ENCODE measurements at places on chromosomes 12 and 14. TPM values are rescaled to one million over a fixed set of nuclear protein-coding genes. Genes with fewer than 3 reads are reported as not detected.

- no peak for DNase-seq
- H3K27me3 ChIP-seq, result no peaks in the 10 kb centered on the region
- H3K4me1 ChIP-seq, result peaks cover 15% of the 10 kb centered on the region
These were observed 329.8 kb downstream of the CACNA1C start for GRCh38 chr12:2382370-2383155.

DNA sequence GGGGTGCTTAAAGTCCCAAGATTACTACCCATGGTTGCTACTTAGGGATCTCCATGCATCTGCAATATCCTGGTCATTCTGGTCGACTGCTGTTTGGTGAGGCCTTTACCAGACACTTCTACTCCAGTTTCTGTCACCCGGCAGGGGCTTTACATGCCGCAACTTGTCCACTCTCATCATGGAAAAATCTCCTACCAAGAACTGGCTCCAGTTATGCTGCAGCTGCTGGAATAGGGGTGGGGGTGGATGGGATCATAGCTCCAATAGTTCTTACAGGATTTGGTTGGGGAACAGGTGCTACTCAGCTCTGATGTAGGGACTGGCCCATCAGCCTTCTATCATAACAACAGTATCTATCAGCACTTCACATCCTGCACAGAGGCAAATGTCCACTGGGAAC is 51.6 kb downstream of the SPTB start:
- no peaks in the 10 kb centered on the region for H3K27me3 ChIP-seq
- H3K4me3 ChIP-seq, result no peak overlapping the region

GRCh38 chr12:51868821-51869495 is 18.9 kb upstream of the ANKRD33 start:
- no peaks in the 10 kb centered on the region for H3K36me3 ChIP-seq
- no peak overlapping the region for H3K27ac ChIP-seq
- peak; percentile 62 for DNase-seq
- peaks cover 30% of the 10 kb centered on the region for H3K4me1 ChIP-seq
- peak overlapping the region; percentile 42 for H3K4me3 ChIP-seq
- H3K27me3 ChIP-seq, result peaks cover 49% of the 10 kb centered on the region

DNA sequence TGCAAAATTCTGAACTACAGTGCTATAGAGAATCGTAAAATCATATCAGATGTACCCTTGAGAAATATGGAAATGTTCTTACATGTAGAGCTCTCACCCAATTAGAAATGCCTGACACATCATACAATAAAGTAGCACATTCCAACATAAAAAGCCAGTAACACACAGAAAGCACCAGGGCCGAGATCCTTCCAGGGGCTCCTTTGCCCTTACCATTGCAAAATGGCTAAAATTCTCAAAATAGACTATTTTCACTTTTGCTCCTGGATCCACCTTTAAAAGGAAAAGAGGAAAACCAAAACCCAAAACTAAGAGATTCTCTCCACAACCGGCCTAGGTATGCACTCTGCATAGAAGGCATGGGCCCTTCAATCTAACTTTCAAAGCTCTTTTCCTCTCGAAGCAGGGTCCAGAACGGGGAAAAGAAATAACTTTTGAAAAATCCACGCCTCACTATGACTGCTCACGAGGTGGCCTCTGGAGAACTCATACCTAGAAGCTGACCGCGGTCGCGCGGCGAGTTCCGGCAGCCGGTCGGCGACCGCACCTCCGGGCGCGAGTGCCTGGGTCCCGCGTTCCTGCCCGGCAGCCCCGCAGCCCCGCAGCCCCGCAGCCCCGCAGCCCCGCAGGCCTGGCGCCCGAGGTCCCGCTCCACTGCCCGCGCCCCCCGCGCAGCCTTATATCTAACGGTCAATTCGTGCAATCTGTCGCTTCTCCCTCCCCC is 2.7 kb downstream of the OTX2 start:
- H3K27ac ChIP-seq, result no peak overlapping the region
- H3K4me3 ChIP-seq, result no peak overlapping the region
- no peaks in the 10 kb centered on the region for H3K4me1 ChIP-seq
- H3K27me3 ChIP-seq, result peaks cover 100% of the 10 kb centered on the region
- H3K36me3 ChIP-seq, result no peaks in the 10 kb centered on the region

The INSM2 gene
- total RNA-seq, result not detected

The B4GALNT1 gene
- total RNA-seq, result 0.93 TPM

DNA sequence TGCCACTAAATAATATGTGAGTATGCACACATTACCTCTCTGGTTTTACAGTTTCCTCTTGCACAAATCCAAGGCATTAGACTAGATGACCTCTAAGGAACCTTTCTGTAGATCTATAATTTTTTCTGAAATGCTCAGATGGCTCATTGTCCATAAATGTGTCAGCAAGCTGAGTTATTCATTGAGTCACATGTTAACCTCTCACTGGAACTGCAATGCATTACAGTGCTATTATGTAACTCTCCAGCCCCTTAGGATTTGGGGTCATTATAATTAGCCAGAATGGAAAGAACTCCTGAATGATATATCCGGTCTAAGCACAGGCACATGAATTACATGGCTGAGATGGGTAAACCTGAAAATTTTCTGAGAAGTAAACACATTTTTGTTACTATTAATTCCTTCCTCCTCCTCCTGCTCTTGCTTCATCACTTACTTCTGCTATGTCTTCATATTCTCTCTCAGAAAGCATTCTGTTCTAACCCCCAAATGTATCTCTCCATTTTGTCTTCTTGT is 20.3 kb upstream of the DRAM1 start:
- no peaks in the 10 kb centered on the region for H3K27me3 ChIP-seq
- DNase-seq, result no peak
- H3K4me3 ChIP-seq, result no peak overlapping the region
- peak overlapping the region; percentile 32 for H3K27ac ChIP-seq
- H3K4me1 ChIP-seq, result peaks cover 30% of the 10 kb centered on the region
- no peaks in the 10 kb centered on the region for H3K36me3 ChIP-seq

DNA sequence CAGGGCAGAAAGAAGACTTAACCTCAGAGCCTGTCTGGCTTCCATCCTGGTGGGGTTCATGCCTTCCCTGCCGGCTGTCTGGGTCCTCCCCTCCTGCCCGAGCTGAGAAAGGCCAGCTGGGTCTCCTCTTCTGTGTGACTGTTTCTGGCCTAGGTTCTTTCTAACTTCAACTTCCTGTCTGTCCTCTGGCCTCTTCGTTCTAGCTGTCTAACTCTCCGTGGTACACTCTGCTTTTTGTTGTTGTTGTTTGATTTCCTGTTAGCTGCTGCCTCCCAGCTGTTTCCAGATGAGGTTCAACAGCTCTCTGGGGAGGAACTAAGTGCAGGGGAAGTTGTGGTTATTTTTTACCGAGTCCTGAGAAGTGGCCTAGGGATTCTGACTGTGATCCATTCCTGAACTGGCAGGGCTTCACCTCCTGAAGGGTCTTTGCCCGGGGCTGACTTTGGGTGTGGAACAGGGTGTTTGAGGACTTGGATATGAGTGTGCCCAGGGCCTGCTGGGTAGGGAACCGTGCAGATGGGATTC is 3.2 kb downstream of the MLXIP start:
- no peaks in the 10 kb centered on the region for H3K27me3 ChIP-seq
- peak overlapping the region; percentile 81 for H3K4me3 ChIP-seq
- H3K27ac ChIP-seq, result peak overlapping the region; percentile 87
- peaks cover 19% of the 10 kb centered on the region for H3K36me3 ChIP-seq
- H3K4me1 ChIP-seq, result peaks cover 43% of the 10 kb centered on the region
- peak; percentile 67 for DNase-seq

- peaks cover 21% of the 10 kb centered on the region for H3K27me3 ChIP-seq
- no peak overlapping the region for H3K4me3 ChIP-seq
- no peaks in the 10 kb centered on the region for H3K4me1 ChIP-seq
- H3K27ac ChIP-seq, result no peak overlapping the region
- H3K36me3 ChIP-seq, result no peaks in the 10 kb centered on the region
These were observed 364.8 kb downstream of the SNAPC1 start for GRCh38 chr14:62126879-62127478.

DNA sequence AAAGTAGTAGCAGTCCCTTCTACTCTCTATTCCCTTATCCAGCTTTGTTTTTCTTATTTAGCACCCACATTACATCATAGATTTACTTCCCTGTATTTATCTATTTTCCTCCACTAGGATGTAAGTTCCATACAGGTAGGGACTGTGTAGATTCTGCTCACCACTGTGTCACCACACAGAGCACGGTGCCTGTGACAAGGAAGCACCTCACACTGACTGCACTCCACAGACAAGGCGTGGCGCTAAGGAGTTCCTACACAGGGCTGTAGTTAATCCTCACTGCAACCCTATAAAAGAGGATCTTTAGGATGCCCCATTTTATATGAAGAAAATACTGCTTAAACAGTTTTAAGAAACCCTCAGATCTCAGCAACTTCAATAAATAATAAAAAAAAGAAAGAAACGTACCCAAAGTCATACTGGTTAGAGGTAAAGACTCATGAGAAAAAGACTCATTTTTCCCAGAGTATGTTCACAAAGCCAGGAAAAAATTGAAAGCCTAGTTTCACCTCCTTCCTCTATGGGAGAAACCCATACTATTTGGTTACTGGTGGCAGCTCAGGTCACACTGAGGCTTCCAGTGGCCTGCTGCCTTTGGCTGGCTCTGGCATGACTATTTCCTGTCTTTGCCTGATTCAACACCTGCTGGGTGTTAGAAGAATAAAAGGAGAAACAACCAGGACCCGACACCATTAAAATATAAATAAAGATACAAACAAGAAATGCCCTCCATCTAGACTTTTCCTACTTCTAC is 36.9 kb downstream of the RAD9B start:
- H3K36me3 ChIP-seq, result peaks cover 49% of the 10 kb centered on the region
- H3K4me1 ChIP-seq, result peaks cover 20% of the 10 kb centered on the region
- H3K27ac ChIP-seq, result no peak overlapping the region
- no peak for DNase-seq
- H3K27me3 ChIP-seq, result no peaks in the 10 kb centered on the region

DNA sequence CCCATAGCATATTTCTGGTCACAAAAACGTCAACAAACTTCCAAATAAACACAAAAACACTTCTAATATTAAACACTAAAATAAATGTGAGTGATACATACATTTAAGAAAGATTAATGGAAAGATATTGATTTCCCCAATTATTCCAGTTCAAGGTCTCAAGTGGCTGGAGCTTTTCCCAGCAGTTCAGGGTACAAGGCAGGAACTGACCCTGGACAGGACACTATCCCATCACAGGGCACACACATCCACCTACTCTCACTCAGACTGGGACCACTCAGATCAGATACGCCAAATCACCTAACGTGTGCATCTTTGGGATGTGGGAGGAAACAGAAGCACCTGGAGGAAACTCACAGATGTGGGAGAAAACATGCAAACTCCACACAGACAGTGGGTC is 50.4 kb downstream of the GCH1 start:
- H3K27me3 ChIP-seq, result no peaks in the 10 kb centered on the region
- no peaks in the 10 kb centered on the region for H3K36me3 ChIP-seq
- no peak overlapping the region for H3K4me3 ChIP-seq

The KRT82 gene
- not detected for total RNA-seq

GRCh38 chr14:76936483-76936882 is 92.0 kb downstream of the IRF2BPL start:
- no peak for DNase-seq
- H3K27ac ChIP-seq, result no peak overlapping the region
- H3K36me3 ChIP-seq, result no peaks in the 10 kb centered on the region
- H3K4me1 ChIP-seq, result peaks cover 5% of the 10 kb centered on the region
- H3K4me3 ChIP-seq, result no peak overlapping the region
- no peaks in the 10 kb centered on the region for H3K27me3 ChIP-seq

The SNX6 gene
- 64.9 TPM for total RNA-seq

- no peak overlapping the region for H3K4me3 ChIP-seq
- no peaks in the 10 kb centered on the region for H3K27me3 ChIP-seq
- no peak overlapping the region for H3K27ac ChIP-seq
These were observed 210.3 kb downstream of the TMTC2 start for GRCh38 chr12:82896979-82897378.
